ENCODE measurements at places on chromosomes 5 and 9. TPM values are rescaled to one million over a fixed set of nuclear protein-coding genes. Genes with fewer than 3 reads are reported as not detected.
A peak's percentile ranks its signal among the peaks of the same experiment; 100 is the strongest.

- peak; percentile 83 for DNase-seq
These were observed 90.3 kb upstream of the ZNF366 start for GRCh38 chr5:72597456-72597948.

GRCh38 chr5:108521841-108522506, 140.1 kb upstream of the FBXL17 start:
- DNase-seq = peak; percentile 77

DNA sequence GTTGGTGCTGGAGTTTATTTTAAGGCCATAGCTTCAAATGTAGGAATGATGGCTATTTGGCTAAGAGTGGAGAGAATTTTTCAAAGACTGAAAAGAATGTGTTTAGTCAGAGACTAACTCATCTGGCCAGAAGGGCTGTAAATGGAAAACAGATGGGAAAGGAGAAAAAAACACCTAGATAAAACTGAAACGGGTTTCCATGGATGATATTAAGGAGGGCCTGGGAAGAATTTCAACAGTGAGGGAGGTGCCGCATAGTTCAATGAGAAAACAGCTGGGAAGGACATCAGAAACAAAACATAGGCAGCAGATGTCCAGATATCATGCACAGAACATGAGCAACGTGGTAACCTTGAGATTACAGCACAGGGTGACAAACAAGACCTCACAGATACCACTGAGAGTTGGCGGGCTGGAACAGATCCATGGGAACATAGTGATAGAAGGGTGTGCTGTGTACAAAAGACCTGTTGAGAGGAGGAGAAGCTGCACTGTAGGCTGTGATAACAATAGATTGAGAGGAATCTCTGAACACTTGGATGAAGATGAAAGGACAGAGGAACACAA, 31.2 kb upstream of the RAD23B start:
- peak; percentile 89 for DNase-seq

- peak; percentile 62 for DNase-seq
These were observed 221.8 kb downstream of the MEF2C start for GRCh38 chr5:88660947-88661805.

- no peak for DNase-seq
These were observed 1.8 kb upstream of the DCANP1 start for GRCh38 chr5:135448791-135449507.

DNA sequence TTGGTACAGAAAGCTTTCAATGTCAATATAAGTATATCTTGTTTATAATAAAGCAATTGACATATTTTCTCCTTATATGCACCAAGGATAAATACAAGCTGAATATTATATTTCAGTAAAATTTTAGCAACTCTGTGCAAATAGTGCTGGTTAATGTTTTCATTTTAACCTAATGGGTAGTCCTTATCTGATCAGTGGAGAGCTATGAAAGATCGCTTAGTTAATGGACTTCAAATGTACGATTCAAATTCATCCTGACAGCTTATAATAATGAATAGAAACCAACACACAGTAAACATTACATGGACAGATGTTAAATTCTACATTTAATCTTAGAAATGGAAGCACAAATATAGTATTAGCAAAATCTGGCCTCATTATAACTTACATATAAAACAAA, 1495.2 kb upstream of the C9orf72 start:
- DNase-seq = no peak

GRCh38 chr5:64026493-64026892, 64.2 kb upstream of the HTR1A start:
- DNase-seq = no peak

- no peak for DNase-seq
These were observed 42.4 kb downstream of the PDE6A start for GRCh38 chr5:149902177-149902576.

GRCh38 chr5:176162198-176162597, 76.0 kb upstream of the SIMC1 start:
- no peak for DNase-seq

DNA sequence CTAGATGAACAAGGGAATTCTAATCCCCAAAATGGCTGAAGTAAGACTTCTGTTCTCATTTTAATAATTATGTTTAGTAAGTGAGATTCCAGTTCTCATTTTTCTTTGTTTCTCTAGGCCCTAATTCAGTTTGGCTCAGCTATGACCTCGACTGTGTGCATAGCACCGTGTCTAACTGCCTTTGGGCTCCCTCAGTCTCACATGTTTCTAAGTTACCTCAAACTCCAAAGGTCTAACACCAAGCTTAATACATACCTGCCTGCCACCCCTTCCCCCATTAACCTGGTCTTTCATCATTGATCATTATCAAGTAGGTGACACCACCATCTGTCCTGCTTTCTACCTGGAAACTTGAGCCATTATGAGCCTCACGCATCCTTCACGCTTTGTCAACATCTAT, 273.2 kb downstream of the SAXO1 start:
- DNase-seq = no peak

- DNase-seq = no peak
These were observed 16.8 kb downstream of the GLT6D1 start for GRCh38 chr9:135622415-135623020.

GRCh38 chr5:1782385-1783215, 17.0 kb downstream of the MRPL36 start:
- no peak for DNase-seq

GRCh38 chr5:113330533-113331208, 104.1 kb downstream of the TSSK1B start:
- DNase-seq = peak; percentile 70

- no peak for DNase-seq
These were observed 7.6 kb upstream of the CXXC5 start for GRCh38 chr5:139640421-139641115.

- no peak for DNase-seq
These were observed 11.0 kb downstream of the RPP25L start for GRCh38 chr9:34600908-34601307.

- no peak for DNase-seq
These were observed 53.5 kb downstream of the KCNIP1 start for GRCh38 chr5:170557314-170557713.

DNA sequence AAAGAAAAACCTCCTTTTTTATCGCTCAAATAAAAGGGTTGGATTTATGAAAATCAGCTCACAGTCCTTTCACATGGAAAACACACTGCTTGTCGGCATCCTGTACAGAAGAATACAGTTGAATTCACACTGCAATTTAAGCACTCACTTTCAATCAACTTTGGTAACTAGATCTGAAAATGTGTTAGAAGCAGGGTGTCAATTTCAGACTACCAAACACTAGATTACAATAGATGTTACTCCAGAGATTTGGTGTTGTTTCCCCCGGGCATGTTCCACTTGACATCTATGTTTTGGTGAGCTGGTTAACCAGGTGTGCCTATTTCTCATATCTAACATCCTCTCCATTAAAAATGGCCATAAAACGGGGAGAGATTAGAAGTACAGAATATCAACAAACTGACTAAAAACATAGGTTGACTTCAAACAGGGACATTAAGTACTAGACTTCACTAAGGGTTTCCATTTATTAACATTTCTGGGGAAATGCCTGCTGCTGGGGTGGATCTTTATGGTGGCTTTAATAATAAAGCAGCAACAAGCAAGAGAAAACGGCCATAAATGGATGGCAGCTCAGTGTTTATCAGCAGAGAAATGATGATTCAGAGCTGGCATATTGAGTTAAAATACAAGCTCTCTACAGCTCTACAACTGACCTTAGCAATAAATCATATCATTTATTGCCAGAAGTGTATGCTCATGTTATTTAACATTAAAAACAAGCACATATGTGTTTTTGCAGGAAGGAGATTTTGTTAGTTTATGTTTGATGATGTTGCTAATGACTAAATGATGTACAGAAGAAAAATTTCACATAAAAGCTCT, 158.8 kb downstream of the SLF1 start:
- no peak for DNase-seq

GRCh38 chr5:170809551-170809950, 26.0 kb downstream of the GABRP start:
- DNase-seq = peak; percentile 20

- no peak for DNase-seq
These were observed 29.5 kb downstream of the LAMC3 start for GRCh38 chr9:131038256-131039128.

- no peak for DNase-seq
These were observed 51.5 kb upstream of the SH3PXD2B start for GRCh38 chr5:172505845-172506244.

Gene BARX1
- polyA plus RNA-seq = 0.11 TPM

Gene SLC25A2
- not detected for polyA plus RNA-seq

Gene TESK1
- polyA plus RNA-seq = 37.3 TPM

Gene NXNL2
- 0.23 TPM for polyA plus RNA-seq

Gene AGXT2
- polyA plus RNA-seq = not detected

Gene GRXCR2
- not detected for polyA plus RNA-seq

Gene FOXD4L3
- polyA plus RNA-seq = 0.16 TPM

Gene CFAP77
- polyA plus RNA-seq = not detected

Gene PCDHGC4
- 1.0 TPM for polyA plus RNA-seq
